ENCODE measurements at places on chromosomes 1 and 21.

DNA sequence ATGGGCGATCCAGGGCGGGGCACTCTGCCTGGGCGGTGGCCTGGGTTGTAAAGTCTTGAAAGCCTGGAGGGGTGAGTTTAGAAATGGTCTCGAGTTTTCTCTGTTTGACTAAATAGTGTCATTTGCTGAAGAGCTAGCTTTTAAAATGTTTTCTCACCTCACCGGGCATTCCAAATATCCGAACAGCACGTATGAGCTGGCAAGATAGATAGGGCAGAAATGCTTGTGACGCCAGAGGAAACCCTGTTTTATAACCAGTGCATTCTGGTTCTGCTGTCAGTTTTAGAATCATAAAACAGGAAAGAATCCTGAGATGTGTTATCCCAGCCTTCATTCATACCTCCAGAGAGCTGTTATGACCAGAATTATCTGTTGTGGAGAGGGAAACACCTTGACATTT lies 725 bp downstream of the RTCA start:
- peaks cover 39% of the 10 kb centered on the region for H3K4me1 ChIP-seq
- H3K36me3 ChIP-seq: peaks cover 6% of the 10 kb centered on the region
- peak overlapping the region; percentile 99 for H3K4me3 ChIP-seq

DNA sequence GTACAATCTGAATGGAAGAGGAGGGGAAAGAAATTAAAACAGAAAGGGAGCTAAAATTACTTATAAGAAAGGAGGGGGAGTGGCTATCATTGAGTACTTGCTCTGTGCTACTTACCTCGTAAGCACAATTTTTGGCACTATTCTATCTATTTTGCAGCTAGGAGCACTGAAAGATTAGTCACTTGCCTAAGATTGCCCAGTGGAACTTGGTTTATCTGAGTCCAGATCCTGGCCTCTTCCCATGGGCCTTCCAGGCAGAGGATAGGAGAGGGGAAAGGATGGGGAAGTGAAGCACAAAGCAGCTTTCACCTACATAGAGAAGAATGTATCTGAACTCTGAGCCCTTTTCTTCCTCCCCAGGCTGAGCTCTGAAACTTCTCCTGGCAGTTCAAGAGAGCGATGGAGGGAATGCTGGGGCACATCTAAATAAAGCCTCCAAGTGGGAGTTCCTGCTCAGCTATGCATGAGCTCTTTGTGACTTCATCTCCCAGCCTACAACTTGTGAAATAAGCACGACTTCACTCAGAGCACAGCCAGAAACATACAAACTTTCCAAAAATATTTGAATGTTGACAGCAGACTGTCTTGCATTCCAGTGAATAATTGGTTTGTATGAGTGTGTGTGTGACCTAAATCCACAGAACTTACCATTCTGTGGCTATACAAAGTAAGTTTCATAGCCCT lies 29.4 kb downstream of the HMGB4 start:
- DNase-seq: no peak
- H3K27ac ChIP-seq: no peak overlapping the region
- no peaks in the 10 kb centered on the region for H3K4me1 ChIP-seq
- H3K4me3 ChIP-seq: no peak overlapping the region
- no peaks in the 10 kb centered on the region for H3K36me3 ChIP-seq

DNA sequence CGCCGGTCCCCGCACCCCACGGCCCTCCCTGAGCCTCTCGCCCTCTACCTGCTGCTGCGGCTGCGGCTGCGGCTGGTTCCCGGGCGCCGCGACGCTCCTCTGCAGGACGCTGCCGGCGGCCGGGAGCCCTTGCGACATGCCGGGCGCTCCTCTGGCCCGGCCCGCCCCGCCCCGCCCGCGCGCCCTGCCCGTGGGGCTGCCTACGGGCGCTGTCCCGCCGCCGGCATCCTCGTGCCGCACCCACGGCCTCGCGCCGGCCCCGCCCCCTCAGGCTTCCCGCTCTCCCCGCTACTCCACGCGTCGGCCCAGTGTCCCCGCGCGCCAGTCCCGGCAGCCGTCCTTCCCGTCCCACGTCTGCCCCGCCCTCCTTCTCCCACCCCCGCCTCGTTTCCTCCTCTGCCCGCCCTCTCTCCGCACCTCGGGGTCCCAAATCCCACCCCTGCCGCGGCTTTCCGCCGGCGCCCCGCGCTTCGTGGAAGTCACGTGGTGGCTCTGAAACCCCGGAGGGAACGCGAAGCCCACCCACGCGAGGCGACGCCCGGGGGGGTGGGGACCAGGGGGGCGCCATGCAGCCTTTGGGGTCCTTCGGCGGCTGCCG lies at the start of gene BATF3:
Gene BATF3 (minus strand): TSS at position 216 of the 598 bp plus-strand sequence. CDS start 78 bp downstream, at position 138.
- no peak for DNase-seq
- H3K27ac ChIP-seq: no peak within 1 kb of the TSS
- no peaks in the 10 kb centered on the region for H3K36me3 ChIP-seq
- peaks cover 31% of the 10 kb centered on the region for H3K4me1 ChIP-seq
- peaks cover 14% of the 10 kb centered on the region for H3K27me3 ChIP-seq
- peak within 1 kb of the TSS; percentile 72 for H3K4me3 ChIP-seq

DNA sequence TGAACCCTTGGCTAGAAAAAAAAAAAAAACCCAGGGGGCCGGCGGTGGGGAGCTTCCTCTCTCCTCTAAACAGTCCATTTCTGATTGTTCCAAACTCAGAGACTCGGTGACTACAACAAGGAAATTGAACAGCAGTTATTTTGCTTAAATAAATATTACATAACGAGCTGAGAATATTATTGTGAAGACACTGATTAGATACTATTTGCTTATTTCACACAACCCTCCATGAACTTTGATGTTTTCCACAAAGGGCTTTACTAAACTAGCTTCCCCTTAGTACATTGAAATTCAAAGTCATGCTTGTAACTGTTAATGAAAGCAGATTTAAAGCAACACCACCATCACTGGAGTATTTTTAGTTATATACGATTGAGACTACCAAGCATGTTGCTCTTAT lies at the start of gene CFHR5:
Gene CFHR5 (plus strand): TSS at position 279 of the 400 bp plus-strand sequence. CDS start 109 bp downstream, at position 388.
- no peak for DNase-seq
- H3K4me1 ChIP-seq: 0 out of 2 replicates have a peak, but pooled peaks cover 6% of the 10 kb centered on the region
- H3K4me3 ChIP-seq: no peak within 1 kb of the TSS
- H3K36me3 ChIP-seq: no peaks in the 10 kb centered on the region

- no peaks in the 10 kb centered on the region for H3K4me1 ChIP-seq
- H3K27ac ChIP-seq: no peak overlapping the region
- no peaks in the 10 kb centered on the region for H3K36me3 ChIP-seq
- no peaks in the 10 kb centered on the region for H3K27me3 ChIP-seq
- H3K4me3 ChIP-seq: no peak overlapping the region
Measured at GRCh38 chr1:215895276-215895675, 328.2 kb downstream of the KCTD3 start.

All from HepG2 (cell line).